ENCODE measurements at places on chromosomes 1 and 21. TPM values are rescaled to one million over a fixed set of nuclear protein-coding genes. Genes with fewer than 3 reads are reported as not detected.

DNA sequence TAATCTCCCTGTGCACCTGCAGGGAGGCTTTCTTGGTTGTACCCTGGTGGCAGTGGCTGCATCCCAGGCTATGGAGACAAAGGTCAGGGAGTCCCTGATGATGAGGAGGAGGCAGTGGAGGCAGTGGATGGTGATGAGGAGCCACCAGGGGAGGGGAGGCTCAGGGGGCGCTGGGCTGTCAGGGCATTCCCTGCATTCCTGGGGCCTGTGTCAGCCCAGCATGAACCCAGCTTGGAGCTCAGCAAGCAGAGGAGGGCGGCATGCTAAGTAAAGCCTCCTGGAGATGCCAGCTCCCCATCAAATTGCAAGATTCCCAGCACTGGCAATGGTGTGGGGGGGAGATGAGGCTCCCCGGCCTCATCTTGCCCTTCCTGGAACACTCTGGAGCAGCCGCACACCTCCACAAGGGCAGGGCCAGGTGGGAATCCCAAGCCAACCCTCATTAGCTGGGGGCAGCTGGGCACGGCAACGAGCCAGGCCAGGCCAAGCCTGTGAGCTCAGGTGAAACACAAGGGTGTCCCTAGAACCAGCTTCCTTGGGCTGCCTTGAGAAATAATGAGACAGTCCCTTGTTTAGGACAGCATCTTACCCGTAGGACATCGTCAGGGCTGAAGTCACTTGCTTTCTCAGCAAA is 469.5 kb downstream of the MATN1 start:
- no peak overlapping the region for H3K4me3 ChIP-seq
- no peak for DNase-seq
- H3K27ac ChIP-seq, result no peak overlapping the region
- no peaks in the 10 kb centered on the region for H3K36me3 ChIP-seq
- no peaks in the 10 kb centered on the region for H3K4me1 ChIP-seq
- H3K27me3 ChIP-seq, result peaks cover 9% of the 10 kb centered on the region

DNA sequence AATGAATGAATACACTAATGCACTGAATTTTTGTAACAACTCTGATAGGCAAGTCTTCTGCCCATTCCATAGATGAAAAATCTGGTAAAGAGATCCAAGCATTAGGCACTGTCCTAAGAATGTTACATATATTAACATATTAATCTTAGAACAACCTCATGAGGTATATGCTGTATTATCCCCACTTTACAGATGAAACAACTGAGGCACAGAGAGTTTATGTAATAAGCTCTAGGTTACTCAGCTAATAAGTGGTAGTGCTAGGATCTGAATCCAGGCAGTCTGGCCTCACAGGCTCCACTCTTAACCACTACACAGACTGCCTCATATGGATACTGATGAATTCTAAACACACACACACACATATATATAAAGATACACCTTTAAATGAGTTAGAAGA is 52.8 kb downstream of the TRAF5 start:
- peaks cover 53% of the 10 kb centered on the region for H3K4me1 ChIP-seq
- H3K36me3 ChIP-seq, result peaks cover 42% of the 10 kb centered on the region
- no peaks in the 10 kb centered on the region for H3K27me3 ChIP-seq
- H3K4me3 ChIP-seq, result no peak overlapping the region
- no peak for DNase-seq
- peak overlapping the region; percentile 3 for H3K27ac ChIP-seq

DNA sequence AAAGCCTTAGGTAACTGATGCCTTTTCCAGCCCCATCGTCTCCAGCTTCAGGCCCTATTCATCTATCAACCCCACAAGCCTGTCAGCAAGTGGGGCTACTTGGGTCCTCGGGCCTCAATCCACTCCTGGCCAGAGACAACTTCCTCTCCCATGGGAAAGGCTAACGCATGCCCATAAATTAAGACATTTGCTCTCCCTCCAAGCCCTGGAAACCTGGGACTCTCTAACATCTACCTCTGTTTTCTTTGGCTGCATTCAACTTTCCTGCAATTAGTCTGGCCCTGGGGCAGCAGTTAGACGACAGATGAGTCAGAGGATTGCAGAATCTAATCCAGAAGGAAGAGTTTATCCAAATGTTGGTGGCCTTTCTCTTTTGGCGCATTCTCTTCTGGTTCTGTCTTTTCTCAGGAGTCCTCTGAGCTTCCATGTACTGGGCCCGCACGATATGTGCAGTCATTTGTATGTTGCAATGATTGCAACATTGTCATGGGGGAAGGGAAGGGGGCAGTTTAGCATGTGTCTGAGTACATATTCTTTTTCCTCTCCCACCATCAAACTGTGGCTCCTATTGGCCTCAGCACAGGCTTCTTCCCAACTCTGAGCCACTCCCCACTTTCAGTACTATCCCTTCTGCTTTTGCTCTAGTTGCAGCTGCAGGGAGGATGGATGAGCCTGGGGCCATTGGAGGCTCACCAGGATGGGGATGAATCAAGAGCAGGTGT is 54.4 kb downstream of the NAV1 start:
- H3K27ac ChIP-seq, result no peak overlapping the region
- H3K27me3 ChIP-seq, result no peaks in the 10 kb centered on the region
- no peak overlapping the region for H3K4me3 ChIP-seq
- H3K4me1 ChIP-seq, result no peaks in the 10 kb centered on the region
- DNase-seq, result no peak

Gene SPRR2G
- total RNA-seq, result not detected

DNA sequence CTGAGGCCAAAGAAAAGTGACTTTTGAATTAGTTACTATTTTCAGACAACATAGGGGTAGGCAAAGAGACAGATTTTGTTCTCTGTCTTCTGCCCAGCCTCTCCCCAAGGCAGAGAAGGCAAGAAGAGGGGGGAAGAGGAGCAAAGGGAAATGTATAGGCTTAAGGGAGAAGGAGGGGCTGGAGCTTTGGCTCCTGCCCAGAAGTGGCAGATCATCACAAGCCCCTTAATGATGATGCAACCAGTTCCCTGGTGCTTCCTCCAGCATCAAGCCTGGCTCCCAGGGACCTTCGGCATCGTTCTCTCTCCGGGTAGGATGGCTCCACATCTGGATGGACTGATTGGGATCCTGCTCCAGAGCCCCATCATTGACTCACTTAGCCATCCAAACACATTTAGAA is 112.8 kb downstream of the KCND3 start:
- no peaks in the 10 kb centered on the region for H3K36me3 ChIP-seq
- DNase-seq, result no peak
- H3K27me3 ChIP-seq, result peaks cover 7% of the 10 kb centered on the region
- H3K4me1 ChIP-seq, result no peaks in the 10 kb centered on the region
- no peak overlapping the region for H3K4me3 ChIP-seq
- no peak overlapping the region for H3K27ac ChIP-seq

Gene KCNJ9
- total RNA-seq, result not detected

GRCh38 chr1:111602302-111602701 is 17.3 kb upstream of the RAP1A start:
- peak overlapping the region; percentile 98 for H3K27ac ChIP-seq
- peak overlapping the region; percentile 87 for H3K4me3 ChIP-seq
- no peak for DNase-seq
- H3K4me1 ChIP-seq, result peaks cover 83% of the 10 kb centered on the region

DNA sequence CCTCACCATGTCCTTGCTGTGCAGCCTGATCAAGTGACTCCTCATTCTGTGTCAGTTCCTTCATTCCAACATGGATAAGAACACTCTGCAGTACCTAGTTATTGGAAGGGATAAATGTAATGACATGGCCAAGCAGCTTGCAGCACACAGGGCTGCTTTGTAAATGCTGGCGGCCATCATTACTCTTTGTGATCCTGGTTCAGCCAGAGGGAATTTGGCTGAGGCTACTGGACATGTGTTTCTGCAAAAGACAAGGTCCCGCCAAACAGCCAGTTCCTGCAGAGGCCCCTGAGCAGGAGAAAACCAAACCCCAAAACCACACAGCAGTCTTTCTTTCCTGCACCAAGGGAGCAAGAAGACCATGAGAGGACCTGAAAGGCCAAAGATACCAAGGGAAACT is 495.8 kb downstream of the AJAP1 start:
- H3K27me3 ChIP-seq, result peaks cover 2% of the 10 kb centered on the region
- H3K4me1 ChIP-seq, result no peaks in the 10 kb centered on the region

GRCh38 chr1:113975211-113975895 is 3.9 kb upstream of the OLFML3 start:
- peak overlapping the region; percentile 54 for H3K27ac ChIP-seq
- H3K4me3 ChIP-seq, result no peak overlapping the region
- H3K36me3 ChIP-seq, result peaks cover 45% of the 10 kb centered on the region
- H3K27me3 ChIP-seq, result no peaks in the 10 kb centered on the region
- peaks cover 36% of the 10 kb centered on the region for H3K4me1 ChIP-seq

- H3K4me1 ChIP-seq, result no peaks in the 10 kb centered on the region
- no peaks in the 10 kb centered on the region for H3K36me3 ChIP-seq
- DNase-seq, result peak; percentile 14
- no peak overlapping the region for H3K4me3 ChIP-seq
These were observed 17.1 kb upstream of the C1orf87 start for GRCh38 chr1:60090655-60091054.

Gene MAP3K21
- total RNA-seq, result 1.6 TPM

GRCh38 chr1:61370177-61370912 is 288.0 kb downstream of the NFIA start:
- H3K4me3 ChIP-seq, result no peak overlapping the region
- H3K4me1 ChIP-seq, result no peaks in the 10 kb centered on the region
- no peaks in the 10 kb centered on the region for H3K36me3 ChIP-seq
- no peak for DNase-seq

Gene AKR7A3
- 1.8 TPM for total RNA-seq

- DNase-seq, result no peak
- H3K27ac ChIP-seq, result no peak overlapping the region
- H3K36me3 ChIP-seq, result no peaks in the 10 kb centered on the region
- peaks cover 16% of the 10 kb centered on the region for H3K27me3 ChIP-seq
- peaks cover 9% of the 10 kb centered on the region for H3K4me1 ChIP-seq
- H3K4me3 ChIP-seq, result no peak overlapping the region
These were observed 55.5 kb downstream of the MAB21L3 start for GRCh38 chr1:116166655-116167054.

Gene OR2L8
- total RNA-seq, result not detected

GRCh38 chr1:116006486-116006964 is 30.2 kb downstream of the SLC22A15 start:
- DNase-seq, result peak; percentile 77
- H3K36me3 ChIP-seq, result no peaks in the 10 kb centered on the region
- peaks cover 5% of the 10 kb centered on the region for H3K27me3 ChIP-seq
- H3K4me1 ChIP-seq, result peaks cover 8% of the 10 kb centered on the region
- H3K27ac ChIP-seq, result peak overlapping the region; percentile 76

Gene GPR25
- not detected for total RNA-seq

DNA sequence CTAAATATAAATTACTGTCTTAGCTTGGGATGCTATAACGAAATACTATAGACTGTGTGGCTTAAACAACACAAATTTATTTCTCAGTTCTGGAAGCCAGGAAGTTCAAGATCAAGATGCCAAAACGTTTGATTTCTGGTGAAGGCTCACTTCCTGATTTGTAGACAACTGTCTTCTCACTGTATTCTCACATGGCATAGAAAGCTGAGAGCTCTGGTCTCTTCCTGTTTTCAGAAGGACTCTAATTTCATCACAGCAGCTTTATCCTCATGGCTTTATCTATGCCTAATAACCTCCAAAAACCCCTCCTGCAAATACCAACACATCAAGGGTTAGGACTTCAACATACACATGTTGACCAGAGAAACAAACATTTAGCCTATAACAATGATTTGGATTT is 1795.5 kb downstream of the MRPL39 start:
- no peaks in the 10 kb centered on the region for H3K36me3 ChIP-seq
- no peak overlapping the region for H3K4me3 ChIP-seq
- no peak overlapping the region for H3K27ac ChIP-seq
- no peak for DNase-seq
- no peaks in the 10 kb centered on the region for H3K4me1 ChIP-seq

- H3K27ac ChIP-seq, result peak within 1 kb of the TSS; percentile 96
- H3K4me1 ChIP-seq, result peaks cover 53% of the 10 kb centered on the region
- peaks cover 52% of the 10 kb centered on the region for H3K36me3 ChIP-seq
These were observed at the start of gene S1PR1 for GRCh38 chr1:101236516-101237228. Gene S1PR1 (plus strand): TSS chr1:101237019. CDS start chr1:101238985, 1,966 bp downstream.

Gene KLF17
- total RNA-seq, result not detected

- no peaks in the 10 kb centered on the region for H3K27me3 ChIP-seq
- H3K4me1 ChIP-seq, result no peaks in the 10 kb centered on the region
- H3K27ac ChIP-seq, result no peak overlapping the region
- no peak for DNase-seq
These were observed 28.4 kb upstream of the TMEM52 start for GRCh38 chr1:1947493-1947892.

DNA sequence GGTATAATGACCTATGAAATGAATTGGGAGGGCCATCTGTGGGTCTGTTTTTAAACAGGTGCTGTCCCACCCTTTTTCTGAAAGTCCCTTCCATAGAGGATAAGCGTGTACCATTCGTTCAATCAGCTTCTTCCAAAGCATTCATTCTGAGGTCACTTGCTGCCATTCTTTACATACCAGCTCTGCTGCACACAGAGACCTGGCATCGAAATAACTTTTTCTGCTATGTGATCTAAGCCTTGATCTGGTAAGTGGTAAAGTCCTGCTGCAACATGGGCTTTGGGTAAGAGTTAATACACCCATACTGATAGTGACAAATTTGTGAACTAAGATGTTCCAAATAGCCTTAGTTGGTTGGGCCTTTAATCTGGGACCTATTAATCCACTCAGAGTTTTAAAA is 38.9 kb downstream of the DR1 start:
- DNase-seq, result no peak
- H3K27ac ChIP-seq, result no peak overlapping the region
- peaks cover 5% of the 10 kb centered on the region for H3K27me3 ChIP-seq
- H3K4me1 ChIP-seq, result no peaks in the 10 kb centered on the region

DNA sequence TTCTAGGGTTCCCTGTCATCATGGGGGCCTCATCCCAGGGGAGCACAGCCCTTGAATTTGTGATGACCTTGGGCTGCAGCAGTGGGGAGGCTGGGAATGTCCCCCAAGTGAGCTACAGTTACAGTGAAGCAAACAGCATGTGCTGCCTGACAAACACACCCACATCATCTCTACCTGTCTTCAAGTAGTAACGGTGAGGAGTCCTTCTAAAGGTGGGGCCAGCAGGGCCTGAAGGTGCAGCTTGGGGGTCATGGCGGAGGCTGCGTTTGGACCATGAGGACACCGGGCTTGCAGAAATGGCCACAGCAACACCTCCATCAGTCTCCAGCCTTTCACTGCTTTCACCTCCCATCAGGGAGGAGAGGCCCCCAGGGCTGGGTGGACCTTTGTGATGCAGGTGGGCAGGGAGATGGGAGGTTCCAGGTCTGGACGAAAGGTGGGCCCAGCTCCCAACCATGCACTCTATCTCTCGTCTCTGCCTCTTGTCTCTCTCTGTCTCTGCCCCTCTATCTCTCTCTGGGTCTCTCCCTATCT is 55.7 kb downstream of the WNT9A start:
- H3K27ac ChIP-seq, result no peak overlapping the region
- H3K27me3 ChIP-seq, result no peaks in the 10 kb centered on the region
- no peaks in the 10 kb centered on the region for H3K36me3 ChIP-seq
- DNase-seq, result no peak

GRCh38 chr1:163652441-163652840 is 330.7 kb downstream of the NUF2 start:
- H3K4me1 ChIP-seq, result no peaks in the 10 kb centered on the region
- H3K27me3 ChIP-seq, result no peaks in the 10 kb centered on the region
- H3K27ac ChIP-seq, result no peak overlapping the region
- no peaks in the 10 kb centered on the region for H3K36me3 ChIP-seq
- no peak for DNase-seq
- H3K4me3 ChIP-seq, result no peak overlapping the region

Gene RBM11
- 1.4 TPM for total RNA-seq

Gene G0S2
- 449 TPM for total RNA-seq

Gene KRTAP10-6
- not detected for total RNA-seq
